ENCODE measurements at places on chromosomes 5 and 9. TPM values are rescaled to one million over a fixed set of nuclear protein-coding genes. Genes with fewer than 3 reads are reported as not detected.

The GARNL3 gene
- 9.0 TPM for total RNA-seq

The ABCA2 gene
- total RNA-seq = 7.5 TPM

The MYOZ3 gene
- total RNA-seq = 0.87 TPM

The ATP6V0E1 gene
- 282 TPM for total RNA-seq

- no peak for DNase-seq
These were observed 153.3 kb downstream of the AUH start for GRCh38 chr9:91208419-91208745.

GRCh38 chr5:81202655-81203054 is 30.5 kb upstream of the CKMT2 start:
- no peak for DNase-seq

DNA sequence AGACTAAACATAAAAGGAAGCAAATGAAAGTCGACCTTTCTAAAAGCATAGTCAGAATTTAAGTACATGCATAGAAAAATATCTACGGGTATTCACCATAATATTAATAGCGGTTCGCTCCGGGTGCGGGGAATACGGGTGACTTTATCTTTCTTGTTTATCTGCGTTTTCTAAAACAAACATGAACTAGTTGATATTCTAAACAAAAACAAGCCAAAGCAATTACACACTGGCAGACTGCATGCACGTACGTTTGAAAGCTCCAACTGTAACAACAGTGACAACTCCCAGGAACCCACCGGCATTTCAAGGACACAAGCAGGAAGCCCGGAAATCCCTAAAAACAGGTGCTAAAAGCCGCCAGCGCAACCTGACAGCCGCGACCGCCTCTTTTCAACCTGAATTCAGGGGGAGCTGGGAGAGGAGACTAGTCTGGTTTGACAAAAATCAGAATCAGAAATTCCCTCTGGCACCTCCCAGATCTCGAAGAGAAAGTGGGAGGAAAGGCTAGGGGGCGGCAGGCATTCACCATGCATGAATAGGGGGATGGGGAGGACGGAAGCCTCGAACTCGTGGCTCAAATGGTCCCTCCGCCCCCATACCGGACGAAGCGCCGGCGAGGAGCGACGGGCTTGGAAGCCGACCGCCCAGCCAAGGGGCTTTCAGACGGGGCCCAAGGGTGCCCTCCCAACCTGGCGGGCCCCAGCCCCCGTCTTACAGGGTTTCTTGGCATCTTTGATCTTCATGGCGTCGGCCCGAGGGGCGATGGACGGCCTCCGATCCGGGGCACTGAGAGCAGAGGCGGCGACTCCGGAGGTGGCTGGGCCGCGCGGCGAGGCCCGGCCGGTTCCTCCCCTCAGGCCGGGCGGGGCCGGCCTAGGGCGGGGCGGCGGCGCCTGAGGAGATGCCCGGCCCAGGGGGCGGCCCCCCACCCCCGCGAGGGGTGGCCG is at the start of gene PANK3:
Gene PANK3, minus strand, starts transcription at position 831 of the 950 bp plus-strand sequence. Its CDS starts 85 bp downstream, at position 746.
- DNase-seq = peak; percentile 52

DNA sequence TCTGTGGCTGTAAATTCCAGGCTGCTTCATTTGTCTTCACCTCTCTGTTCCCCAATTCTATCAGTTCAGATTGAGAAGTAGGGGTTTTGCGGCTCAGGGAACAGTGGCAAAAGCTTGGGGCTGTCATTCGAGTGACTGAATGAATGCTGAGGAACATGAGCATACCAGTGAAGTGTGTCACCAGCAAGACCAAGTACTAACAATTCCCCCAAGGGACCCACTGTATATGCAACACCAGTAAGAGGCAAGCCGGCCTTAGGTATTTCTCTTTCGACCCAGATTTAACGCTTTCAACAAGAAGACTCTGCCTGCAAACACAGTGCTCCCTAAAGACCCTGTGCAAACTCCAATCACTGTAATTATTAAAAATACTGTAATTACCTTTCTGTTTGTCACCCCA is 25.8 kb downstream of the KLHL3 start:
- DNase-seq = no peak

GRCh38 chr5:113771483-113771882 is 258.0 kb downstream of the YTHDC2 start:
- DNase-seq = no peak

All from renal cortical epithelial cell (primary cell).